ENCODE measurements at places on chromosomes 13 and 19.

DNA sequence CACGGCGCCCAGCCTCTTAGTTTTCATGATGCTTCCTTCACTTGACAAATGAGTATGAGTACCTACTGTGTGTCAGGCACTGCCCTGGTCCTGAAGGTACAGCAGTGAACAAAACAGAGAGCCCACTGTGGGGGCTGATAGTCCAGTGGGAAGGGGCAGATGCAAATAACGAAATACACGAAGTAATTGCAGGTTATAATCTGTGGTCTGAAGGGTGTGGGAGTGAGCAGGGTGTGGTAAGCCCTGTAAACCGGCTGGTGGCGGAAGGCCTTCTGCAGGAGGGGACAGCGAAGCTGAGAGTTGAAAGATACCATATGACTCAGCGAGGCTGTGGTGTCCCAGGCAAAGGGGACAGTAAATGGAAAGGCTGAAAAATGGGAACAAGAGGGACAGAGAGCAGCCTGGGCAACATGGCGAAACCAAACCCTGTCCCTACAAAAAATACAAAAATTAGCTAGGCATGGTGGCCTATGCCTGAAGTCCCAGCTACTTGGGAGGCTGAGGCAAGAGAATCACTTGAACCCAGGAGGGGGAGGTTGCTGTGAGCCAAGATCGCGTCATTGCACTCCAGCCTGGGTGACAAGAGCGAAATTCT is 60.5 kb downstream of the MAP4K1 start:
- DNase-seq: no peak

DNA sequence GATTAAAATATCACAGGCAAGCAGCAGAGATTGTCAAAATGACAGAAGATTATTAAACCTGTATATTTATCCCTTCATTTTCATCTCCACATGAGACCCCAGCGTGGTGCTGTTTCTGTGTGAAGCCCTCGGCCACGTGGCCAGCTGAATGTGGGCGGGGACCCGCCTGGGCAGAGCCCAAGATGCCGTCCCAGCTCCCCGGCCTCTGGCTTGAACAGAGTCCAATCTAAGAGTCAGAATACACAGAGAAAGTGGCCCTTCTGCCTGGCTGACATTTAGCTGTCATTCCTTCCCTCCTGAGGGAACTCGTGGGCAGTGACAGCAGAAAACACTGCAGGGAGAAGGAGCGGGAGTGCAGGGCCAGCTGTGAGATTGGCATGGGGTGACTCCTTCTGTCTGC is 34.9 kb upstream of the UQCRFS1 start:
- DNase-seq: no peak

- no peak for DNase-seq
These were observed 33.3 kb upstream of the RANBP3 start for GRCh38 chr19:6011206-6011605.

GRCh38 chr19:41810301-41810700 is 13.9 kb downstream of the CEACAM3 start:
- no peak for DNase-seq

GRCh38 chr19:34794066-34794960 is 21.3 kb upstream of the ZNF599 start:
- no peak for DNase-seq

DNA sequence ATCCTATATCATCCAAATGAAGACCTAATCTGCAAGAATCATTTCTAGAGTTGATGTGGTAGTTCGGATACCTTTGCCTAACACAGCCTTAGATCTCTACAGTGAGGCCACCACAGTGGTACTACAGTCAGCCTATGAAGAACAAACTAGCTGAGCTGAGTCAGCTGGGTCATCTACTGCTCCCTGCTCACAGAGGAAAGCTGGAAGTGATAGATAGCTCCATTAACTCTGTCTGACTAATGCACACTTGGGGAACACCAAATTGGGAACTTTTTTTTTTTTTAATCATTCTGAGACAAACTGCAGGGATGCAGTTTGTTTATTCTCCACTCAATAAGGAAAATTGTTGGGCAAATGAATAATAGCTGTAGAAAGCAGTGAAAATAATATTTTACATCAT is 1160.6 kb downstream of the PCDH9 start:
- no peak for DNase-seq

- no peak for DNase-seq
These were observed 1.9 kb downstream of the SYDE1 start for GRCh38 chr19:15108845-15109767.

DNA sequence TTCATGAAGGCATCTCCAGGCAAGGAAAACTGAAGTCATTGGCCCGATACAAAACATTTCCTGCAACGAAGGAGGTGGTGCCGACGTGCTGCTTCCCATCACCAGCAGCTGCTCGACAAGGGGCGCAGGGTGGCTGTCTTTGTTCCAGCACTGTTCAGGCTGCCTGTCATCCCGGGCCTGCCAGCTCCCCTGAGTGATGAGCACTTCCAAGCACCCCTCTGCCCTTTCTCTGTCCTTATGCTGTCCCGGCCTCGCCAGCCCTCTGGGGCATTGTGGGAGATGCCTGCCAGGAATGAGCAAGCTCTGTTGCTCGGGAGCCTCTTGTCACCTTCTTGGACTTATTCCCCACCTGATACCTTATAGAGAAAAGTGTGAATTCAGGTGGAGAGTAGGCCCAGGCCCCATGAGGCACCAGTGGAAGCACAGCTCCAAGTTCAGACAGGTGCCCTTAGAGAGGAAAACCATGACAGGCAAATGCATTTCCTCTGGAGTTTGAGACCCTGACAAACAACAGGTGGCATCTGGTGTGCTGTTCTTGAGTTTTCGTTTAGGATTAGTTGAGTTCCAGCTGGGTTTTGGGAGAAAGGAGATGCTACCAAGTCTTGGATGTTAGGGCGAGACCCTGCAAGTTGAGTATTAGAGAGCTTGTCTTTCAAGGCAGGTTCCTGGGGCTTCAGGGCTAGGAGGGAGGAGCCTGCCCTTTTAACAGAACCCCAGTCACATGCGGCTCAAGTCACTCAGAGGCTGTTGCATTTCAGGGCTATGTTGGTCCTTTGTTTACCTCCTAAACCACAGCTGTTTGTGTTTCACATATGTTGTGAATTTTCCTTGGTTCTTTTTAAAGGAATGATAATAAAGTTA is 21.4 kb downstream of the BBC3 start:
- no peak for DNase-seq

- no peak for DNase-seq
These were observed 92.7 kb downstream of the AKAP11 start for GRCh38 chr13:42364613-42365000.

DNA sequence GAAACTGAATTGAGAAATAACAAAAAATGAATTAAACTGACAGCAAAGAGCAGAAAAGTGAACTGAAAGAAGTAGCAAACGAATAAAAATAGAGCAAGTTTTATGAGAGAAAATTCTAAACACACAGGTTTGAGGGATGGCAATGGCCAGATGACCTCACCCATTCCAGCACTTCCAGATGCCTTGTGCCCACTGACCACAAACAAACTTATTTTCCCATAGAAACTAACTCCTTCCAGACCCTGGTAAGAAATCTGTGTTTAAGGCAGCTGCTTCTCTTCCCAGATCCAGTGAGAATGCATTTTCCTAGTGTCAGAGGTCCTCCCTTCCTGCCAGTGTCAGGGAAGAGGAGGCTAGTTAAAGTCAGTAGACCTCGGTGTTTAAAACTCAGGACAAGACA is 51.7 kb downstream of the RXFP2 start:
- DNase-seq: no peak
